ENCODE measurements at places on chromosomes 1 and 21.

- DNase-seq: no peak
Observed at GRCh38 chr1:223713546-223714420, 1.4 kb downstream of the CAPN2 start.

GRCh38 chr1:152189657-152190442, 30.8 kb upstream of the RPTN start:
- DNase-seq: peak; percentile 21

DNA sequence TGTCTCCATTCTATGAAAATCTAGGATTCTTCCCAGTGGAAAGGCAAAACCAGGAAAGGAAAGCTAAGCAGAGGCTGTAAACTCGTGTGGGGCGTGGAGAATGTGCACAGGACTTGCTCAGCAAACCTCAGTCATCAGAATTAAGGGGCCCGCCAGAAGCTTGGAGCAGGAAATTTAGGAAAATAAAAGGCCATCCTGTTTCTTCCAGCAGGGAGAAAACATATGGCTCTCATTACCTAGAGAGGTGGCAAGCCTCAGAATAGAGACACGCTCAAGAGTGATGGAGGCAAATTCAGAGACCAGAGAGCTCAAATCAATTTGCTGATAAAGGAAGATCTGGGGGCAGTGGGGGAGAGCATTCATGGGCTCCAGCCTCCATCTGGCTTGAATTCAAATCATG, 151.9 kb upstream of the KLHDC7A start:
- DNase-seq: no peak

DNA sequence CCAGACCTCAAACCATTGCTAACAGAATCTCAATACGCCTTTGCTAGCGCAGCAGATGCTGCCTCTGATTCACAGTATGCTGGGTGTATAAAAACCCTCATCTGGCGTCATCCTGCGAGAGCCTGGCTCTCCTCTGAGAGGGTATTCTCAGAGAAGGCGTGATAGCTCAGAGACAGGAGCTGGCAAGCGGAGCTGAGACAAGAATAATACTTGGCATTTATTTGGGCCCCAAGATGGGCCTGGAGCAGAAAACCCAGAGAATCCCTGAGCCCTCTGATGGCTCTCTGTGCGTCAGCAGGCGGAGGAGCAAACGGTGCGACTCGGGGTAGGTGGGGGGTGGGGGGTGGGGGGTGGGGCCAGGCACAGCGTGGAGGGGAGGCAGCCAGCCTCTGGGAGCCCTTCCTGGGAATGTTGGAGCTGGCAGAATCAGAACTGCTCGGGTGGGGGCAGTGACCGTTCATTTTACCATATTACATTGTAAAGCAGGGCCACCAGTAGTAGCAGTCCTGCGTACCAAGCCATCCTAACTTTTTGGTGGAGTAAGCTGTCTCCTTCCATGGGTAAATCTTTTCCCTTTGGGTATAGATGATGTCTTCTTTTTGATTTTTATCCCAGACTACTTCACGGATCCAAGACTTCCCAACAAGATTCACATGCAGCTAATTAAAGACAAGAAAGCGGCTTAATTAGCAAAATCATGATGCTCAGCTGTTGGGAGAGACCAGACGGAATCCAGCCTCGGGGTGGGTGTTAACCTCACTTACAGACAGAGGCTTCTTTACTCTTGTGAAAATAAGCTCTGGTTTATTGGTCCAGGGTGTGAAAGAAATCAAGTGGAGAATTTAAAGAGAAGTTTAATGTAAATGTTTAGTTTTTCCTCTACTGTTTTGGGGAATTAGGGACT, 7.1 kb downstream of the RIIAD1 start:
- DNase-seq: no peak

GRCh38 chr1:45375104-45376090, 35.2 kb upstream of the MUTYH start:
- DNase-seq: no peak

DNA sequence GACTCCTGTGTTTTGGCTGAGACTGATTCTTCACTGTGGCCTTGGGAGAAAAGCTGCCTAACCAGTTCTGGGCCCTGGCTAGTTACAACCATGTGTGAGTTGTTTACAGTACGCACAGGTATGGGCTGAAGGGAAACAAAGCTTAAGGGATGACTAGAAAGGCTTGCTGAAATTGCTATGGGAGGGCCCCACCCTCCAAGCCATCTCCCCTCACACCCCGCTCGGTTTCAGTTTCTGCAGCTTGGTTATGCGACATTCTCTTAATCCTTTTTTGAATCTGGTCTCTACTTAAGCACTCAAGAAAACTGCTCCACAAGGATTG, 43.1 kb downstream of the PBX1 start:
- DNase-seq: no peak

- DNase-seq: no peak
Observed at GRCh38 chr1:154747740-154748404, 122.2 kb downstream of the KCNN3 start.

DNA sequence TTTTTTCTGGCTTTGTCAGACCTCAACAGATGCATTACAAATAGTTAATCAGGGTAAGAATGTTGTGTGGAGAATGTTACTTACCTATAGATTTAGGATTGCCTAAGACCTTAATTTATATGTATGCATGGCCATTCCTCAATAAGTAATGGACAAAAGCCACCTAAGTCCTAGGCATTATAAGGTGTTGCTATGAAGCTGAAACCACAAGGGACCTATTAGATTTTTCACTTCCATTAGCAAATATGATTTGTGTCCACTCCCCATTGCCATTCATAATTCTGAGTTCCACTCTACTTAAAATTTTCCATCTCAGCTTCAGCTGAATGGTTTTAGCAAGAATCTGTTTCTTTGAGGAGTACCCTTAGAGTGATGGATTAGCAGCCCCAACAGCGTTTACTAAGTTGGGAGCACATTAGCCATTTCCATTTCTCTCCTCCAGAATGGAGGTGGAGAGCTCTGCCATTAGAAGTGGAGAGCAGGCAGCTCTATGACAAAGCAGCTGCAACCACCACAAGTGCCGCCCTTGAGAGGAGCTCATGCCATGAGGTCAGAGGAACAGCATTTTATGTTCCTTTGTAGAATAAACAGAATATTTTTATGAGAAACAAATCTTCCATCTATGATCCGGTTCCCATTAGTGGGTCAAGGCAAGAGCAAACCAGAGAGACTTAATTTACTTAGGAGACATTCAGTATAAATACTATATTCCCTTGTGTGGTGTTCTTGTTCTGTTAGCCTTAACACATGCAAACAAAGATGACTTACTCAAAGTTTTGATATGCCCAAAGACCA, 28.9 kb upstream of the C1orf87 start:
- DNase-seq: no peak

DNA sequence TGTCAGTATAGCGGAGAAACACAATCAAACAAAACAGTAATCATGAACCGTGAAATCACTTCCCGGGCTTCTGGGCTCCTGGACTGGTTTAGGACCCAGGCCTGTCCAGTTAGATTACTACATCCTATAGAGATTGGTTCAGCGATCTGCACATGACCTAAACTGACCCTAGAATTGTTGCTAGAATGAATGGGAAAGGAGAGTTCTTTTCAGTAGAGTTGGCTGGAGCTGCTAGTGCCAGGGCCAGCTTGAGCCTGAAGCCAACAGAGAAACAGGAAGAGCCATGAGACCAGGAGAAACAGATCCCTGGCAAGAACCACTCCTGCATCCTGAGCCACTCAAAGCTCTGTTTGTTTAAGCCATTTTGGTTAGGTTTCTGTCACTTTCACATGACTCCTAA, 474.3 kb upstream of the C1orf87 start:
- DNase-seq: no peak

GRCh38 chr21:14569026-14569621, 23.0 kb upstream of the SAMSN1 start:
- DNase-seq: no peak

DNA sequence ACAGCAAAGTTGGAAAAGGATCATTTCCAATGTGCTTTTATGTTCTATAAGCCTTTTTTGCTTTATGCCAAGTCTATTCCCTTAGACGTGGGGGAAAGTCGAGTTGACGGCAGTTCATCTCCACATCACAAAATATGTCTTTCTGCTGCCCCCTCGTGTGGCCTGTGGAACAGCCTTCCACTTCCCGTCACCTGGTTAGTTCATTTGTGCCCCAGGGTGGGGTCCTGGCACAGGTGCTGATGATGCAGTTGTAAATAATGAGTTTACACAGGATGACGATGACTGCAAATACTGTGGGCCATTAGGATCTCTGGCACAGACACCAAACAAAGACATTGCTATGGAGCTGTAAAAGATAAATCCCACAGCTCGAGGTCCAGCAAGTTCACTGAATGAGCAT, 10.0 kb upstream of the OTUD3 start:
- DNase-seq: no peak

DNA sequence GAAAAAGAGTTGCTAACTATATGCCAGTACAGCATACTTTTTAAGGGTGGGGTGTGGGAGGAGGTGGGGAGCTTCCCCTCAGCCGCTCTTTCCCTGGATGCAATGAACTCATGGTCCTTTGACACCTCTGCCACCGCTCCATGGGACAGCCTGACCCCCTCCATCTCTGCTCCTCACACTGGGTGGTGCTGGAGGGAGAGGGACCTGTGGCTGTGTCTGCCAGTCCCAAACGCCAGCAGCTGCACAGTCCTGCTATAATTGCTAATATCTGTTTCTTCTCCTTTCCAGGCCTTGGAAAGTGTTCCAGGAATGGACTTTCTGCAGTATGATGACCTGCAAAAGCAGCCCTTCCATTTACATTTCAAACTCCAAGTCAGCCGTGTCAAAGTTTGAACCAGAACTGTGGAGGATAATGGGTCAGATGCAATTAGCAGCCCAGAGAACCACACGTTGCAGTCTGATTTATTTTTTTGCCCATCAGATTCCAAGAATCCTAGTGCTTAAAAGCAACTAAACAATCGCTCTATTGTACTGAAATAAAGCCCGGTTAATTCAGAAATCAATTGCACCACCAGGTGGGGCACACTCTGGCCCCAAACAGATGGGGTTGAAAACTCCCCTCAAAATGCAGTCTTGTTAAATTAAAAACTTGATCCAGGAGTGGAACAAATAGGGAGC, 160.7 kb upstream of the LMO4 start:
- no peak for DNase-seq

GRCh38 chr1:157880621-157881020, 39.0 kb upstream of the CD5L start:
- no peak for DNase-seq

DNA sequence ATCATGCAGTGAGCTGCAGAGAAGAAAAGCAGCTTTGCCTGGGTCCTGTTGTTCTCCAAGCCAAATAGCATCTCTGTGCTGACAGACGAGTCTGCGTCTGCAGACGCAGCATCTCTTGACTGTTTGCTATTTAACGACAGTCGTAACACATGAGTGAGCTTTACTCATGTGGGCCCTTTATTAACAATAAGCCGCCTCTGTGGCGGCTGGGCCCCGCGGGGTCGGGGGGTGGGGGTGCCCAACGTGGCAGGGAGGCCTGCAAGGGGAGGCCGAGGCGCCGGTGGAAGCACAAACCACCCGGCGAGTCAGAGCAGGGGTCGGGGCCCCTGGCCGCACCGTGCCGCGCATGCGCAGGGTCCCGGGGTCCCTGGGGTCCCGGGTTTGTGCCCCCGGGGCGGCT, 435.1 kb downstream of the KIF26B start:
- DNase-seq: no peak

Measured in stimulated activated CD8-positive, alpha-beta memory T cell treated with anti-CD3 and anti-CD28 coated beads, Interleukin-7, amount 100 ng/mL, for 1 hour (primary cell).